ENCODE measurements at places on chromosomes 4 and X.

DNA sequence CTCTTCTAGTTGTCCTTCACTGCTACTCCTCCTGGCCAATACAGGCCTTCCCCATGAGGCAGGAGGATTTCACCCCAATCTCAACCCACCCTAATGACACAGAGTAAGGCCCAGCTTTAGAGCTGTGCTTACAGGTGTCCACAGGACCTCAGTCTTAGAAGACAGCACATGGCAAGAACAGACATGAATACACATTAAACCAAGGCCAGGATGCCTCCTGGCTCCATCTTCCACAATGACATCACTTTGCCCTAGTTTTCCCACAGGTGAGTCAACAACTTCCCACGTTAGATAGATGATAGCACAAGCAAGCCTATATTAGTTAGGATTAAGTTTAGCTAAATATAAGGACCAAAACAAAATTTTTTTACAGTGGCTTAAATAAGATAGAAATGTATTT, 63.8 kb upstream of the NOCT start:
- no peak for DNase-seq

DNA sequence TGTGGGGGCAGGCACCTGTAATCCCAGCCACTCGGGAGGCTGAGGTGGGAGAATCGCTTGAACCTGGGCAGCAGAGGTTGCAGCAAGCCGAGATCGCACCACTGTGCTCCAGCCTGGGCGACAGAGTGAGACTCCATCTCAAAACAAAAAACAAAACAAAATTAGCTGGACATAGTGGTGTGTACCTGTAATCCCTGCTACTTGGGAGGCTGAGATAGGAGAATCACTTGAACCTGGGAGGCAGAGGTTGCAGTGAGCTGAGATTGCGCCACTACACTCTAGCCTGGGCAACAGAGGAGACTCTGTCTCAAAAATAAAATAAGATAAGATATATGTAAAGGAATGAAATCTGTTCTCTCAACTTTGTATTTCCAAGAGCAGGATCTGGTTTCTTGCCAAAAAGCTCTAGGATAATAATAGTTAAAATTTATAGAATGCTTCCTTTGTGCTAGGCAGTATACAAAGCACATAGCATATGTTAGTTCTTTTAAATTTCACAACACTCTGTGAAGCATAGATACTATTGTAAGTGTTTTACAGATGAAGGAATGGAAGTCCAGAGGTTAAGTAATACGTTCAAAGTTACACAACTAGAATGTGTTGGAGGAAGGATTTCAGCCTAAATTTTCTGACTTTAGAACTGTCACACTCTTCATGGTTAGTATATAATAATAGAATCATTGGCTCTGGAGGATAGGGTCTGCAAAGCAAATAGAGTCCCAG, 10.3 kb downstream of the MRPL1 start:
- DNase-seq: no peak

- no peak for DNase-seq
Observed at GRCh38 chrX:153361781-153362397, 27.9 kb downstream of the ZNF275 start.

- no peak for DNase-seq
Observed at GRCh38 chrX:47198687-47199080, 5.1 kb downstream of the UBA1 start.

- DNase-seq: no peak
Observed at GRCh38 chrX:77953708-77954107, 15.7 kb downstream of the PGAM4 start.

DNA sequence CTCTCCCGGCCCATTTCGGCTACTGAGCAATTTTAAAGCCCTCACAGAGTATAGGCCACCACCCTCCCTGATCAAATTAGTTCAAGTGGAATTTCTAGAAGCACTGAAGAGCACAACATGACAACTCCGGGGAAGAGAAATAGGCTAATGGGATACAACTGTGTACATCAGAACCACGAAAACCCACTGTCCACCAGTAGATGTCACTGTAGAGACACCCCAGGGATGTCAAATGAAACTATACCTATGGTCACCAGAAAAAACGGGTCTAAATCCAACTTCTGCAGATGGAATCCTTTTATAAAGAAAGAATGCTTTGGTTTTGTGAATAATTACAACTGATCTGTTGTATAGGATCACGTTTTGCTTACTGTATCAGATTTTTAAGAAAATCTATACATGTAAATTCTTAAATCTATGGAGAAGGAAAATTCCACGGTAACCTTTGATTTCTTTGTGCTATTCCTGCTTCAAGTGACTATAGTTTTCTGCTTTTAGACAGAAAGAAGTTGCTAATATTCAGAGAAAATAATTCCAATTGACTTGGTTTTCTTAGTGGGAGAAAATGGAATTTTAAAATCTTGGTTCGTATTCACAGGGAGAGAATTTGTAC, 29.5 kb upstream of the MAP3K15 start:
- no peak for DNase-seq

DNA sequence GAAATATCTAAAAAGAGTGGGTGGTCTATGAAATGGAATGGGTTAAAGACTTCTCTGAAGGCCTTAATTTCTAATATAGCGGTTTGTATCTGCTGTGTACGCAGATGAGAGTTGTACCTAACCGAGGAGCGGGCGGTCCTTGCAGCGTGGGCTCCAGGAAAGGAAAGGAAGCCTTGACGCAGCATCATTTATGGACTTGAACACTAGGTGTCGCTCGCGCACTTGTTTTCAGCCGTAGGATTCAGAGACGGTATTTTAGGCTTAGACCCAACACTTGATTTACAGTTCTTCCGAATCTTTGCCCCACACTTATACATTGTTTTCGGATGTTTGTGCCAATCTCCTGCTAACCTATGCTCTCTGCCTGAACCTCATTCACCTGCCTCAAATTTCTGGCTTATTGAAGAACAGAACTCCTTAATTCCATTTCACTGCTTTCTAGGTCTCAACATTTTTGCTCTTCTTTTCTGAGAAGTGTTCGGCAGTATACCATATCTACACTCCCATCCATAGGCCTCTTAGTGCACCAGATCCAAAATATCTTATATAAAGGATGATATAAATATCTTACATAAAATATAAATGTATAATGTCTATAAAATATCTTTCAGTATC, 48.9 kb upstream of the AADAT start:
- peak; percentile 77 for DNase-seq

DNA sequence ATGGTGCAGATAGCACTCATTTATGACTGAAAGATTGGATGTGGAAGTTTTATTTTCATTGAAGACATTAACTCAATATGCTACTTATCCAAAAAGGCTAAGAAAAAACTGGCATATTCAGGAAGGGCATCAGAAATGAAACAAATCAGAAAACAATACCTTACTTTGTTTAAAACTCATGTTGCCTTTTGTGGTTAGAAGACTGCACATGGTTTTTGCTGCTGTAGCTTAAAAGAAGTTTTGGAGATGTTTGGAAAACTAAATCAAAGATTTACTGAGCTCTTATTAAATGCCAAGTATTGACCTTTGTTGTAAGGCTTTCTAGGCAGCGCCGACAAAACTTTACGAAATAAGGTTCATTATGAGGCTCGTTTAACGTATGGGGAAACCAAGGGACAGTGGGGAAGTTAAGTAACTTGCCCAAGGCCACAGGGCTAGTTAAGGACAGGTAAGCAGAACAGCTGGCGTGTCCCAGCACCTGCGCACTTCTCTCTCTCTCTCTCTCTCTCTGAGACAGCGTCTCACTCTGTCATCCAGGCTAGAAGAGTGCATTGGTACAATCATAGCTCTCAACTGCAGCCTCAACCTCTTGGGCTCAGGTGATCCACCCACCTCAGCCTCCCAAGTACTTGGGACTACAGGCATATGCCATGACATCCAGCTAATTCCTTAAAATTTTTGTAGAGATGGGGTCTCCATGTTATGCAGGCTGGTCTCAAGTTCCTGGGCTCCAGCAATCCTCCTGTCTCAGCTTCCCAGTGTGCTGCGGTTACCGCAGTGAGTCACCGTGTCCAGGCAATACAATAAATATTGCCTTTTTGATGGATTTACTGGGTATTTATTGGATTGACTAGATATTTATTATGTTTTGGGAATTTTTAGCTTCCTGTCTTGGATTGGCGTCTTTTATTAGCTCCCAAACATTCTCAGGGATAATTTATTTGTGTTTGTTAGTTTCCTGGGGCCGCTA, 16.1 kb downstream of the LRP2BP start:
- no peak for DNase-seq

DNA sequence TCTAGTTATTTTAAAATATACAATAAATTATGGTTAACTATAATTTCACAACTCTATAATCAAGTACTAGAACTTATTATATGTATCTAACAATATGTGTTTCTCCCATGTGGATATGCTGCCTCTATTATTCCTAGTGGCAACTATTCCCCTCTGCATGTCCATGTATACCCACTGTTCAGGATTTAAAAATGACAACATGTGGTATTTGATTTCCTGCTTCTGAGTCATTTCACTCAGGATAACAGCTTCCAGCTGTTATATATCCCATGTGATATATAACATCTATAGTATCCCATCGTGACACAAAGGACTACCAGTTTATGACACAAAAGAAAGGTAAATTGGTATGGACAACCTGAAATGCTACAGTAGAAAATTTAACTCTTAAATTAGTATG, 167.4 kb upstream of the TACR3 start:
- no peak for DNase-seq

GRCh38 chr4:109816082-109816442, 500 bp downstream of the GAR1 start:
- DNase-seq: no peak

GRCh38 chrX:16870095-16870861, at the start of gene RBBP7:
Gene RBBP7 (minus strand): TSS chrX:16870362. CDS start chrX:16870053, 309 bp downstream.
- peak; percentile 88 for DNase-seq

GRCh38 chr4:72171761-72172160, 140.0 kb downstream of the NPFFR2 start:
- DNase-seq: no peak

- peak; percentile 83 for DNase-seq
Observed at GRCh38 chr4:41143311-41144039, 70.9 kb downstream of the APBB2 start.

Measured in tibial artery (tissue), 4 donors.